HFFc6 (cell line): ENCODE measurements at places on chromosomes 6 and 20.
A peak's percentile ranks its signal among the peaks of the same experiment; 100 is the strongest.

DNA sequence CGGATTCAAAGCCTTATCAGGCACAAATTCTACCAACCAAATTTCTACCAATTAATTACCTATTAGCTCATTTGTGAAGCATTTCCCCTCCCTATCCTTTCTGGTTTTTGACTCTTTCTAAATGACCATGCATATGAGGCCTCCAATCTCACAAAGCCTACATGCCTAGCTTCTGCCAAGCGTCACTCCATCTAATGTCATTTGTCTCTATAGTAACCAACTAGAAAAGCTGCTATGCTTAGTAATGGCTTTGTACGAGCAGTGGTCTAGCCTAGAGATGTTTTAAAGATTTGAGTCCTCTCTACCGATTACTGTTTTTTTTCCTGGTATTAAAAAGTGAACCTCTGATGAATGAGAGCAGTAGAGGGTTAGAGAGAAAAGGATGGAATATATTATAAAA is 4.8 kb upstream of the ASF1A start:
- no peak for DNase-seq

GRCh38 chr20:58822748-58823730 is 27.7 kb downstream of the GNAS-AS1 start:
- no peak for DNase-seq

DNA sequence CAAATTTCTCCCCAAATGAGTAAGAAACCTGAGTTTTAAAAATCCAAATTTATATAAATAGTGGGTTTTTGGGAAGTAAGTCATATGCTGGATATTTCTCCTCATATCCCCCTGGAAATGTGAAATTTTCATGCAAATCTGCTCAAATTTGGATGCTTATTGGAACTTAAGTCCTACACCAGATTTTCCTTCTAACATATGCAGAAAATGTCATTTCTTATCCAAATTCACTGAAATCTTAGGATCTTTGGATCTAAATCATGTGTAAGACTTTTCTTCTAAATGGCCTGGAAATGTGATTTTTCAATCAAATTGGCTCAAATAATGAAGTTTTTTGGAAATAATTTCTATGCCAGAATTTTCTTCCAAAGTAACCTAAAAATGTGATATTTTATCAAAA is 33.0 kb downstream of the ZNF133 start:
- DNase-seq, result no peak

- DNase-seq, result no peak
Observed at GRCh38 chr20:49415005-49415667, 67.3 kb downstream of the KCNB1 start.

DNA sequence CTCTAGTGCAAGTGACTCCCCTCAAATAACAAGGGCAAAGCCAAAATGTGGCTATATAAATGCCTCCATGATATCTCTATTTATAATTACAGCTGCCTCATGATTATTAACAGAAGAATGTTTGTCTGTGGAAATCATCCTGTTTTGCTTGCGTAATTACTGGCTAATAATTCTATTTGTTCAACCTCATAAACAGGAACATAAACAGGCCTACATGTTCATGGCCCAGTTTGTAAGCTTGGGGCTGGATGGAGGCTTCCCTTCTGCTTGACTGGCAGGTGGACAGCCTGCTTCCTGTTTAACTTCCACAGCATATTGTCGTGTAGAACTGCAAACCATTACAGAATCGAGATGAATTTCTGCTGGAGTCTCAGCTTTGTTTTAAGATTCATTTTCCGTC is 766.0 kb upstream of the MAP3K7 start:
- no peak for DNase-seq

DNA sequence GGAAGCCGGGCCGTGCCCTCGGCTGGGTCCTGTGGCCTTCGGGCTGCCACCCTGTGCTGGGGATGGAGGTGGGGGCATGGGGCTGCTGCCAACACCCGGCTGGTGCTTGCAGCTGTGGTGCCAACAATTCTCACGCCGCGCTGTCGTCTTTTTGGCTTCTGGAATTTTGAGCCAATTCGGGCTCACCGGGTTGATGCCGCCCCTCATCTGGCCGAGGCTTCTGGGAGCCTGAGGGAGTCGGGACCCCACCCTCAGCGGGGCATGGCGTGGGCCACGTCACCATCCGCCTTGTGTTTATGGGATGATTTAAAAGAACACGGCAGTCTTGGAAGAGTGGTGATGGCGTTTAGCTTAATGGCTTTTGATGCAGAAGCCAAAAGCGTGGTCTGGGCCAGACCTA is 8.7 kb upstream of the NPBWR2 start:
- DNase-seq, result no peak

- no peak for DNase-seq
Observed at GRCh38 chr6:102701019-102701418, 1307.5 kb downstream of the GRIK2 start.

DNA sequence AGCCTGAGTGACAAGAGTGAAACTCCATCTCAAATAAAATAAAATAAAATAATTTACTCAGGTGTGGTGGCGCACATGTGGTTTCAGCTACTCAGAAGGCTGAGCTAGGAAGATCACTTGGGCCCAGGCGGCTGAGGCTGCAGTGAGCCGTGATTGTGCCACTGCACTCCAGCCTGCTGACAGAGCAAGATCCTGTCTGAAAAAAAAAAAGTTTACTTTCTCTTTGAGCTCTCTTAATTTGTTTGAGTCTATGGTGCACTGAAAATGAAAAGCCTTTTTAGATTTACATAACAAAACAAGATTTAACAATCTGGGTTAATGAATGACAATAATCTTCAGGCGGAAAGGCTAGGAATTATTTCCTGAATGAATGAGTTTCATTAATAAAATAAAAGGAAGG is 23.3 kb upstream of the NHSL1 start:
- DNase-seq, result no peak

DNA sequence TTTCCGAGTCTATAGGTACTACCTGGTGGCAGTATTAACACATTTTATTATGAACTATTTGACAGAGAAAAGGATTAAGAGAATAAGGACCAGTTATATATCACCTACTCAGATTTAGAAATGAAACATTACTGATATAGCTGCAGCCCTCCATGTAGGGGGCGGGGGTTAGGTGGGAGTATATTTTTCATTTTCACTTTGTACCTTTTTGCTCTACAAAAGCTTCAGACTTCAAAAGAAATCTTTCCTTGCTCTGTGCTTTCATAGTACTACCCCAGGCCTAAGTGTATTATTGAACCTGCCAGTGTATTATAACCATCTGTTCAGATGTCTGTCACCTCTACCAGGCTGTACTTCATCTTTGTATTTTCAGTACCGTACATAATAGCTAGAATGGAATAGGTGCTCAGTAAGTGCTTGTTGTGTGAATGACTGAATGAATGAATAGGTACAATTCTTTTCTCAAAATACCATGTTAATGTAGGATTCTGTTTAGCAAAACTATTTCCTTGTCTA is 43.0 kb downstream of the CDKAL1 start:
- no peak for DNase-seq

GRCh38 chr6:63352544-63353285 is 32.9 kb upstream of the LGSN start:
- DNase-seq, result peak; percentile 14

- DNase-seq, result no peak
Observed at GRCh38 chr6:109059571-109060021, 35.0 kb downstream of the SESN1 start.

DNA sequence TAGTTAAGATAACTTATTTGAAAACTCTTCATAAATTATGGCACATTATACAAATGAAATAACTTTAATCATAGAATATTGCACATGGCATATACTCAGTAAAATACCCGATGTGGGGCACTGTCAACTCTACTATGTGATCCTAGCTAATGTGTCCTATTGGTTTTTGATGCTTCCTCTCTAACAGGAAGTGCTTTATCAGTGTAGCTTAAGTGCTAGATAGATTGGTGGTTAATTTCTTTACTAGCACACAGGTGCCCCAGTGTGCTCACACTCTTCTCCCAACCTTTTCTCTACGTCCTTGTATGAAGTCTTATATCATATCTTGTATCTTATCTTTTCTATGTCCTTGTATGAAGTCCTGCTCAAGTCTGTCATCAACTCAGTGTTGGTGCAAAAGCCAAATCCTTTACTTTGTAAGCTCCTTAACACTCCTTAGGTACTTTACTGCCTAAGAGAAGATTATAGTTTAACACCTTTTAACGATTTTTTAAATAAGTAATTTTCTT is 358.9 kb downstream of the CENPW start:
- no peak for DNase-seq

- DNase-seq, result peak; percentile 63
Observed at GRCh38 chr6:12289365-12289919, 719 bp upstream of the EDN1 start.

GRCh38 chr6:75213732-75214131 is 7.9 kb upstream of the COL12A1 start:
- no peak for DNase-seq

DNA sequence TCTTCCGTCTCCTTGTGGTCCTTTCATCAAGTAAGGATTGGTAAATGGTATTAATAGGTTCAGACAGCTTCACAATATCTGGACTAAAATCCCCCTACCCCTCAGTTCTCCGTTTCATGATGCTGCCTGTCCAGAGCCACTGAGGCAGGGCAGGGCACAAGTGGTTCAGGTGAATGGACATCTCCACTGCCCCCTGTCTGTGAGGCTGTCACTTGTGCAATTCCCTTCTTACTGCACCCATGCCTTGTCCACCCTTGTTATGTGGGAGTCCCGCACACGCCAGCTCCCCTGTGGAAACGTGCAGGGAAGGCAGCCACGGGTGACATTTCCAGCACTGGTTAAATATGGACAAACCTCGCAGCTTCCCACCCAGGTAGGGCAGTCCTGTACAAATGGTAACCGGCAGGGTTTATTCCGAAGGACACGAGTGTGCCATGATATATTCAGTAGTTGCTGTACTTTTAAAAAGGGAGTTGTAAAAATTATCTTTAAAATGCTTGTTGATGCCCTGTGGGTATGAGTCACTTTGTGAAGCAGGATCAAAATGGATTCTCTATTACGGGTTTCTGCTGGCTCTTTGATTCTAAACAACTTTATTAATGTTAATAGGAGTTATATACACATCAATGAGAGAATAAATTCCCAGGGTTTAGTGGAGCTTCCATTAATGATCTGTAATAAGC is 73.5 kb downstream of the FYN start:
- DNase-seq, result no peak

- DNase-seq, result peak; percentile 50
Observed at GRCh38 chr20:9442858-9443257, 71.5 kb upstream of the LAMP5 start.

DNA sequence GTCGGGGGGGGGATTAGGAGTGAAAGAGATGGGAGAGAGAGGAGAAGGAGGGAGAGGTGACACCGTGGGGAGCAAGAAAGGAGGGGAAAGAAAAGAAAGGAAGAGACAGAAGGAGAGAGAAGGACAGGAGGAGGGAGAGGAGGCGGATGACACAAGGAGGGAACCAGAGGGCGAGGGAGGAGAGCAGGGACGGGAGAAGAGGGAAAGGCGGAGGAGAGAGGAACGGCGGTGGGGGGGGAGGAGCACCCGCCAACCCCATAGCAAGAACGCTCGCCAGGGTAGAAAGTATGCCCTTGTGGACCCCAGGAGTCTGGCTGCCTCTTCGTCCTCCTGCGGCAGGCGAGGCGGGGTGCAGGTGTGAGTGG is 4.5 kb upstream of the INSM1 start:
- DNase-seq, result no peak
